ENCODE measurements at places on chromosomes 2 and 18.

- DNase-seq = no peak
Measured at GRCh38 chr2:240024766-240025165, 376 bp downstream of the NDUFA10 start.

- no peak for DNase-seq
Measured at GRCh38 chr2:42862669-42863185, 70.3 kb upstream of the HAAO start.

DNA sequence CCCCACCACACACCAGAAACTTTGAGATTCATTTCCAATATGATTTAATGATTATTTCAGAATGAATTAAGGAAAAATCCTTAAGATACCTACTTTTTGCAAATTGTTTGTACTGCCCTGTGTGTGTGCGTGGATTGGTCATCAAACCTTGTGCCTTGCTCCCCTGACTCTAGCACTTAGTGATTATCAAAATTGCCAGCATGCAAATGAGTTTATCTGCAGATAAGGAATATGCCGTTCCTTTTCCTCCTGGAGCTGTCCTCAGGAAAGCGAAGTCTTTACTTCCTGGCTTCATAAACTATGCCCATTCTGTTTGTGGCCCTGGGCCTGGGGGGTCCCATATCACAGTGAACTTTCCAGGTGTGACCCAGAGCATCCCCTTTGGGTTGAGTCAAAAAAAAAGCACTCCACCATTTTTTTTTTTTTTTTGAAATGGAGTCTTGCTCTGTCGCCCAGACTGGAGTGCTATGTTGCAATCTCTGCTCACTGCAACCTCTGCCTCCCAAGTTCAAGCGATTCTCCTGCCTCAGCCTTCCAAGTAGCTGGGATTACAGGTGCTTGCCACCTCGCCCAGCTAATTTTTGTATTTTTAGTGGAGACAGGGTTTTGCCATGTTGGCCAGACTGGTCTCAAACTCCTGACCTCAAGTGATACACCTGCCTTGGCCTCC, 11.4 kb downstream of the CHMP1B start:
- no peak for DNase-seq

DNA sequence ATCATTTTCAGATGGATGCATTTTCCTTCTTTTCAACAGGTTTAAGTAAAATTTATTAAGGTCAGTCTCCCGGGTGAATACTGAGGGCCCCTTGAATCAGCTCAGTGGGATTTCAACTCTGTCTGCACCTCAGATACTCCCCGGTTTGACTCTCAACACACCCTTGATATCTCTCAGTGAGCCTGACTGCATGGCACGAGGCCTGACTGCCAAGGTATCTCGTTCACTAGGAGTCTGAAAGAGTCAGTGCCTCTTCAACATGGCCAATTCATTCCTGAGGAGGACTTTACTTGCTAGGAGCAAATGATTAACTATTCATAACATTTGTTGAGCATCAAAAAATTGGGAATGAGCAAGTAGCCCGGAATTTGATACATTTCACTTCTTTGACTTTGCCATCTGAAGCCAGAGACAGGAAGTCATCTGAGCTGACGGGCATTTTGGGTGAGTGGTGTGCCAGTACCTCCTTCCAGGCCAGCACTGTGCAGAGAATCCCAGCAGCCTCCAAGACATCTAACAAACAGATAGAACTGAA, 81.0 kb downstream of the VAPA start:
- no peak for DNase-seq

GRCh38 chr2:223601018-223601417, 1.1 kb downstream of the SCG2 start:
- no peak for DNase-seq

GRCh38 chr2:138013639-138014038, 49.4 kb downstream of the HNMT start:
- no peak for DNase-seq

GRCh38 chr2:28801726-28802125, 8.9 kb upstream of the SPDYA start:
- no peak for DNase-seq

Data from head of caudate nucleus (tissue), 42 donors.